Activated CD4-positive, alpha-beta memory T cell treated with anti-CD3 and anti-CD28 coated beads for 36 hours (primary cell): ENCODE measurements at places on chromosomes 11 and 22.

DNA sequence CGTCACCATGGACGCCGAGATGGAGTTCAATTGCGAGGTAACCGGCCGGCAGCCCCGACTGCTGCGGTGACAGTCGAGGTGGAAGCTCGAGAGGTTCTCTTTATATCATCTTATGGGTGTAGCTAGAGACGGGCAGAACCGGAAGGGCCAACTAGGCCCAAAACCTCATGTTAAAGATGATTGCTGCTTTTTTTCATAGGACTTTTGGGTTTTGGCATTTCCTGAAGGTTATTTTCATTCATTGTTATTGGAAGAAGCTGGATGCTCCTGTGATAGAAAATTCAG is 585 bp downstream of the NF2 start:
- H3K36me3 ChIP-seq: no peaks in the 10 kb centered on the region
- H3K4me1 ChIP-seq: peaks cover 18% of the 10 kb centered on the region
- DNase-seq: peak; percentile 59

GRCh38 chr11:77090046-77090372 is 12.6 kb upstream of the OMP start:
- H3K4me3 ChIP-seq: no peak overlapping the region
- peaks cover 2% of the 10 kb centered on the region for H3K4me1 ChIP-seq
- no peak for DNase-seq
- H3K27ac ChIP-seq: no peak overlapping the region
- H3K27me3 ChIP-seq: no peaks in the 10 kb centered on the region

DNA sequence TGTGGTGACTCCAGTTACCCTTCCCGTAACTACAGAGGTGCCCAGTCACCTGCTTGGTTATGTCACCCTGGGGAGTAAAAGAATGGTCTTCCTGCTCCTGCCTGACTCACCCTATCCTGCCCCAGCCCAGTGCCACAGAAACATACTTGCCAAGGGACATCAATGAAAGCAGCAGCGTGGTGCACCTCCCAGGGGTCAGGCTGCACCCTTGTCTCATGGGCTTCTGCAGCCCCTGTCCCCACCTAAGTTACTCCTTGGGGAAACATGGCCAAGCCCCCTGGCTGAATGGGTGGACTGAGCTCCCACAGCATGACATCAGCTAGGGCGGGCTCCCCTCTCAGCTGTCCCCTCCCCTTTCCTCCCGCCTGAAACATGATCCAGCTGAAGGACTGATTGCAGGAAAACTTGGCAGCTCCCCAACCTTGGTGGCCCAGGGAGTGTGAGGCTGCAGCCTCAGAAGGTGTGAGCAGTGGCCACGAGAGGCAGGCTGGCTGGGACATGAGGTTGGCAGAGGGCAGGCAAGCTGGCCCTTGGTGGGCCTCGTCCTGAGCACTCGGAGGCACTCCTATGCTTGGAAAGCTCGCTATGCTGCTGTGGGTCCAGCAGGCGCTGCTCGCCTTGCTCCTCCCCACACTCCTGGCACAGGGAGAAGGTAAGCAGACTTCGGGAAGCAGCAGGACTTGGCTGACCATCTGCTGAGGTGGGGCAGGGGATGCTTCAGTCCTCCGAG is at the start of gene HTR3A:
HTR3A (plus strand) TSS at position 368 of the 730 bp plus-strand sequence; CDS start at position 586, 218 bp downstream.
- no peak for DNase-seq
- no peak within 1 kb of the TSS for H3K27ac ChIP-seq
- H3K36me3 ChIP-seq: no peaks in the 10 kb centered on the region

GRCh38 chr11:107769189-107769588 is 57.3 kb upstream of the SLN start:
- H3K4me3 ChIP-seq: no peak overlapping the region
- DNase-seq: peak; percentile 45
- peaks cover 25% of the 10 kb centered on the region for H3K4me1 ChIP-seq
- H3K36me3 ChIP-seq: no peaks in the 10 kb centered on the region

DNA sequence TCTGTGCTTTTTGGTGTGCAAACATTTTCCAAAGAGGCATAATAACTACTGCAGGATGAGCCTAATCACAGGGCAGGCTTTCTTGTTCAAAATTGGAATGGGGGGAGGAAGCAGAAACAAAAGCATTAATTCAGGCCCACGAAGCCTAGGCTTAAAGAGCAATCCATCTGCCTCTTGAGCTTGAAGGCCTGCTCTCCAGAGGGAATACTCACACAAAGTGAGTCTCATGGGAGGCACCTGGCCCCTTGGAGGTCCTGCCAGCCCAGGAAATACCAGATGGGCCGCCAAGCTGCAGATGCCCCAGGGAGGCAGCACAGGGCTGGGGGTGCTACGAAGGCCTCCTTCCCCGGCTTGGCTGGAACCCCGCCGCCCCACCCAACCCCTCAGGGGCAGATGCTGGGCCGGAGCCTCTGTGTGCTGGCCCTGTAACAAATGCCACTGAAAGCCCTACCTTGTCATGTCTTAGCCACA is 39.3 kb upstream of the COMT start:
- DNase-seq: no peak
- H3K27me3 ChIP-seq: no peaks in the 10 kb centered on the region
- H3K36me3 ChIP-seq: peaks cover 3% of the 10 kb centered on the region
- H3K4me3 ChIP-seq: no peak overlapping the region

DNA sequence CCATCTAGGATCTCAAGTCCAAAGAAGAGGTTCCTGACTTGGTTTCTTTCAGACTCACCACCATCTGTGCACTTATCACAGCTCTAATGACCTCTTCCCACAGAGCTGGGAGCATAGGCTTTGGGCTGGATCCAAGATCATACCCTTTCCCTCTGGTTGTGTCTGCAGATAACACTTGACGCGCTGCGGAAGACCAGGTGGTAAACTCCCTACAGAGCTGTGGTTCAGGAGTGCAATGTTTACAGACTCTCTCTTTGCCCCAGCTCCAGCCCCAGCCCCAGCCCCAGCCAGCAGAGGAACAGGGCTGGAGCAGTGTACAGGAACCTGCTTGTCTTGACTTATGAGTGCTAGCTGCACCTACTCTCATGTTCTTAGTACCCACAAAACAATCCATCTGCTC is 274.4 kb upstream of the SYN3 start:
- H3K4me1 ChIP-seq: no peaks in the 10 kb centered on the region
- H3K27me3 ChIP-seq: no peaks in the 10 kb centered on the region
- H3K4me3 ChIP-seq: no peak overlapping the region
- no peak for DNase-seq
- H3K27ac ChIP-seq: no peak overlapping the region
- H3K36me3 ChIP-seq: no peaks in the 10 kb centered on the region

DNA sequence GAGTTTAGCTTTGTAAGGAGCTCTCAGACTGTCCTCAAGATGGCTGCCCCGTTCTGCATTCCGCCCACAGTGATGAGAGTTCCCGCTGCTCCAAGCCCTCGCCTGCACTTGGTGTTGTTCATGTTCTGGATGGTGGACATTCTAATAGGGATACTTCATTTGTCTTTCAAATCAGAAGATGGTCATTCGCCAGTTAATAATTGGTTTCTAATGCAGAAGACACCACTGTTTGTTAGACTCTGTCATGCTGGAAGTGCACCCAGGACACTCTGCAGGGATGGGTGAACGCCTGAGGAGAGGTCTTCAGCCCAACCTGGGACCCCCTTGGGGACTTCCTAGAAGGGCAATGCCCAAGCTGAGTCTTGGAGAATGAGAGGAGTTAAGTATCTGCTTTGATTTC is 836.4 kb downstream of the TBC1D22A start:
- H3K36me3 ChIP-seq: no peaks in the 10 kb centered on the region
- DNase-seq: no peak
- no peak overlapping the region for H3K27ac ChIP-seq
- H3K4me1 ChIP-seq: no peaks in the 10 kb centered on the region
- no peak overlapping the region for H3K4me3 ChIP-seq
- H3K27me3 ChIP-seq: peaks cover 12% of the 10 kb centered on the region

DNA sequence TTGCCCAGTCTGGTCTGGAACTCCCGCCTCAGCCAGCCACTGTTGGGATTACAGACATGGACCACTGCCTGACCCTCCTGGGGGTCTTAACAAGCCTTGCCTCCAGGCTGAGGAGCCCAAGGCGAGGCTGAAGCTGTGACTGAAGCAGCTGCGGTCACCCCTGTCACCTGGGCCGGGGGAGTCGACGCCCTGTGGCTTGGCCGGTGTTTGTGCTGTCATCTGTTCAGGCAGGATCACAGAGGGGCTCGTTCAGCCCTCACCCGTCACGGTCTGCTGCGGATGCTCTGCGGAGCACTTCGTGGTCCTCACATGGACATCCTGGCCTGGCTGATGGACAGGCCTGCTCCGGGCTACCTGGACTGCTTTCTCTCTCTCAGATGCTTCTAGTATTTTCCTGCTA is 23.8 kb downstream of the TRMU start:
- peaks cover 2% of the 10 kb centered on the region for H3K27me3 ChIP-seq
- peaks cover 15% of the 10 kb centered on the region for H3K36me3 ChIP-seq
- H3K4me3 ChIP-seq: no peak overlapping the region
- peaks cover 2% of the 10 kb centered on the region for H3K4me1 ChIP-seq

GRCh38 chr22:24894220-24894975 is 52.1 kb downstream of the LHFPL7 start:
- no peak for DNase-seq
- H3K4me3 ChIP-seq: no peak overlapping the region
- no peaks in the 10 kb centered on the region for H3K4me1 ChIP-seq
- no peaks in the 10 kb centered on the region for H3K27me3 ChIP-seq

DNA sequence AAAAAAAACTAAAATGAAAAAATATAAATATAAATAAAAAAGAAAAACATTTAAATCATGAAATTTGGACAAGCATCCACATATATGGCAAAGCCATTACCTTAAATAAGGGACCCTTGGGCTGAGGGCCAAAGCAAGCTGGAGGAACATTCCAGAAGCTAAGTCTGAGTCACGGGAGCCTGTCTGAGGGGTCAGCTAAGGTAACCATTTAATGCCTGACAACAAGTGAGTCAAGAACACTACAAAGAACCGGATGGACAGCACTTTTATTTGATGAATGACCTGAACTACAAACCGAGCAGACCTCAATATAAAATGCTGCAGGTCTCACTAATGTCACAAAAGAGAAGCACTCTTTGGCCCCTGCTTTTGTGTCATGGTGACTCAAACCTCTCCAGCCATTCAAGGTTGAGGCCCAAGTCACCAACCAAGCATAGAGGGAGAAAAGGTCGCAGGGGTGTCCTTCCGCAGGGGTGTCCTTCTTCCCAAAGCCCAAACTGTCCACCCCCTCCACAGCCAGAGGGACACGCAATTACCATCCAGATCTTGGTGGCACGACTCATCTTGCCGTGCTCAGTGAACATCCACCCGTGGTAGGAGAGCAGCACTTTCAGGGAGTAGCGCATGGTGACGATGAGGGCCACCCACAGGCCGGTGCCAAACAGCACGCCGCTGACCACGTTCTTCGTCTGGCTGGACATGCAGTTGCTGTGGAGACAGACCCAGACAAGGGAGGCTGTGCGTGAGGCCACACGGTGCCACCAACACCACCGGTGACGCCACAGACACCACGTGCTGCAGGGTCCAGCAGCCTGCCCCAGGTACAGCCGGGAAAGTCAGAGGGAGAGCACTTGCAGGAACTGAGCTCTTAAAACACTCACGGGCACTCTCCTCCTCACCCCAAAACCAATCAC is 34.5 kb downstream of the CPT1A start:
- peaks cover 3% of the 10 kb centered on the region for H3K36me3 ChIP-seq
- no peaks in the 10 kb centered on the region for H3K4me1 ChIP-seq
- no peak for DNase-seq
- H3K4me3 ChIP-seq: no peak overlapping the region
- no peak overlapping the region for H3K27ac ChIP-seq
- H3K27me3 ChIP-seq: no peaks in the 10 kb centered on the region

DNA sequence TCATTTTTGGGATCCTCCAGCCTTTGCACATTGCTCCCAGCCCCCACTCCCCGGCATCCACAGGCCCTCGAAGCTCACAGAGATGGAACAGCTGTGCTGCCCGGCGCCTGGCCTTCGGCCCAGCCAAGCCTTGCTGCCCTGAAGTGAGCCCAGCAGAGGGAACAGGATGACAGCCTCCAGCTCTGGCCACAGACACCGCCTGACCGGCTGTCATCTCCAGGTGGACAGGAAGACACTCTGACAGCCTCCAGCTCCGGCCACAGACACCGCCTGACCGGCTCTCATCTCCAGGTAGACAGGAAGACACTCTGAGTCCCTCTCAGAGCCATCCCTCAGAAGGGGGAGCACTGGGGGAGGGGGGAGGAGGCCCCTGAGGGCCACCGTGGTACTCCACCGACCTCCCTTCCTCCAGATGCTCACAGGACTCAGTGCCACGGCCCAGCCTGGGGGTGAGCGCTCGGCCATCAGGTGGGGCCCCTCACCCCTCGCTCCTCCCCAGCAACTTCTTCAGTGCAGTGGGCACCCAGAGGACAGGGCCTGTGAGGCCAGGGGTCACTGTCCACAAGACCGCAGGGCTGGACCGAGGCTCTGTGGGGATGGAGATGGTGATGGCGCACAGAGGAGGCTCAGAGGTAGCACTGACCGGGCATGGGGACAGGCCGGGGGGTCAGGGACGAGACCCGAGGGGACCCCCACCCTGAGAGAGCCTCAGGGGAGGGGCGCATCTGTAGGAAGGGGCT is 58.6 kb downstream of the BRD1 start:
- no peaks in the 10 kb centered on the region for H3K27me3 ChIP-seq
- peaks cover 12% of the 10 kb centered on the region for H3K4me1 ChIP-seq
- peaks cover 12% of the 10 kb centered on the region for H3K36me3 ChIP-seq
- no peak overlapping the region for H3K27ac ChIP-seq

GRCh38 chr11:67289651-67290479 is 762 bp downstream of the ANKRD13D start:
- peaks cover 67% of the 10 kb centered on the region for H3K4me1 ChIP-seq
- DNase-seq: peak; percentile 40
- H3K4me3 ChIP-seq: peak overlapping the region; percentile 88

DNA sequence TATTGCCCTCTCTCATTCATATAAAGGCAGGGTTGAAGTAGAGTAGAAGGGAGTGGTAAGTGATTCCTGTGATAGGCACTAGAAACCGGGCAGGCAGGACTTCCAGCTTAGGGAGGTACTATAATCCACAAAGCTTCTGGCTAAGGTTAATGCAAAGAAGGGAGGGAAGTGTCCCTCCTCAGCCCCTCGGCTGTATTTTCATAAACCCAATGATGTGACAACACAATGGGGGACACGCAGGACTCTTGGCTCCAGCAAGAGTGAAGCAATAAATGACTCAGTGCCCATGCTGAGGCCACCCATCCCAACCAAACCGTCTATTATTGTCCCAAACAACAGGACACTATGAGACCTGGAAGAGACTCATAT is 90.7 kb downstream of the ETS1 start:
- H3K36me3 ChIP-seq: peaks cover 77% of the 10 kb centered on the region
- peak overlapping the region; percentile 71 for H3K4me3 ChIP-seq
- H3K4me1 ChIP-seq: peaks cover 95% of the 10 kb centered on the region
- peak overlapping the region; percentile 91 for H3K27ac ChIP-seq
- no peak for DNase-seq
- H3K27me3 ChIP-seq: no peaks in the 10 kb centered on the region

DNA sequence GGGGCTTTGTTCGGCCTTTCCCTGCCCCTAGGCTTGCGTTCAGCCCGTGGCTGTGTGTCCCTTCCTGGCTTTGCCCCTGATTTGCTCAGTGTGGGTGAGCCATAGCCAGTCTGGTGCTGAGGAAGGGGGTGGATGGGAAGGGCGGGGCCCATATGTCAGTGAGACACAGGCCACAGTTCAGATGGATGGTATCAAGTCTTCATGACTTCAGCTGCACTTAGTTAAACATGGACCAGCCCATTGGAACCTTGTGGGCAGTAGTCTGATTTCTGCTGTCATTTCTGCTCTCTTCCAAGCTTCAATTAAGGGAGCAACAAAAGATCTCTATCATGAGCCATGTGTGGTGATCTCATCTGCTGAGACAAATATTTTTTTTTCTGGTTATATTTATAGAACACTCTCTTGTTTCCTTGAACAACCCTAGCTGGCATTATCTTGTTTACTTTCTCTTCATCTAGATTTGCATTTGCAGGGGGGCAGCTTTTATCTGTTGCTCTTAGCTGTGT is 21.6 kb upstream of the PEX26 start:
- DNase-seq: no peak
- no peak overlapping the region for H3K4me3 ChIP-seq
- H3K4me1 ChIP-seq: peaks cover 4% of the 10 kb centered on the region
- H3K36me3 ChIP-seq: no peaks in the 10 kb centered on the region
- peaks cover 4% of the 10 kb centered on the region for H3K27me3 ChIP-seq
